ENCODE measurements at places on chromosomes 11 and 22. TPM values are rescaled to one million over a fixed set of nuclear protein-coding genes. Genes with fewer than 3 reads are reported as not detected.

PRR33 gene
- total RNA-seq, result not detected

INPP5J gene
- 0.30 TPM for total RNA-seq

GLYATL1B gene
- not detected for total RNA-seq

IL18 gene
- not detected for total RNA-seq

VSTM5 gene
- total RNA-seq, result not detected

OR2AG2 gene
- total RNA-seq, result under 0.01 TPM

MMP13 gene
- total RNA-seq, result not detected

FIBIN gene
- total RNA-seq, result 0.32 TPM

C1QTNF6 gene
- total RNA-seq, result 11.9 TPM

OR8D4 gene
- under 0.01 TPM for total RNA-seq

ANO5 gene
- 6.2 TPM for total RNA-seq

SBF2 gene
- total RNA-seq, result 31.2 TPM

ZNF202 gene
- 11.6 TPM for total RNA-seq

ETS1 gene
- 50.7 TPM for total RNA-seq

SSTR3 gene
- not detected for total RNA-seq

TSSK2 gene
- total RNA-seq, result not detected

DEFB131B gene
- not detected for total RNA-seq

NPTXR gene
- total RNA-seq, result 0.32 TPM

MS4A15 gene
- total RNA-seq, result not detected

PAX6 gene
- not detected for total RNA-seq

OR5B21 gene
- not detected for total RNA-seq

GRIA4 gene
- not detected for total RNA-seq

APOBEC3B gene
- 3.5 TPM for total RNA-seq

PNPLA3 gene
- 4.4 TPM for total RNA-seq

P2RY2 gene
- 6.5 TPM for total RNA-seq

ROM1 gene
- total RNA-seq, result 5.8 TPM

CYTH4 gene
- not detected for total RNA-seq

MICAL2 gene
- 138 TPM for total RNA-seq

MRGPRX1 gene
- not detected for total RNA-seq

IGF2 gene
- total RNA-seq, result 1.5 TPM

MIOX gene
- total RNA-seq, result not detected

GUCY1A2 gene
- total RNA-seq, result under 0.01 TPM

LRRC10B gene
- total RNA-seq, result not detected

C22orf42 gene
- not detected for total RNA-seq

APIP gene
- total RNA-seq, result 37.4 TPM

GRK3 gene
- total RNA-seq, result 1.2 TPM

CARD18 gene
- total RNA-seq, result not detected

EXPH5 gene
- under 0.01 TPM for total RNA-seq

TSPAN32 gene
- total RNA-seq, result not detected

BTBD18 gene
- not detected for total RNA-seq

TRABD gene
- 26.9 TPM for total RNA-seq

LSP1 gene
- not detected for total RNA-seq

DLG2 gene
- 0.91 TPM for total RNA-seq

MYRF gene
- 0.97 TPM for total RNA-seq

SCN4B gene
- total RNA-seq, result under 0.01 TPM

BCR gene
- 90.3 TPM for total RNA-seq

SLC5A1 gene
- not detected for total RNA-seq

GAB4 gene
- not detected for total RNA-seq

DRD2 gene
- not detected for total RNA-seq

LRRN4CL gene
- under 0.01 TPM for total RNA-seq

TTC9C gene
- 34.4 TPM for total RNA-seq

FOLR3 gene
- total RNA-seq, result not detected

UPK3A gene
- total RNA-seq, result not detected
